ENCODE measurements at places on chromosomes 2 and 18.

DNA sequence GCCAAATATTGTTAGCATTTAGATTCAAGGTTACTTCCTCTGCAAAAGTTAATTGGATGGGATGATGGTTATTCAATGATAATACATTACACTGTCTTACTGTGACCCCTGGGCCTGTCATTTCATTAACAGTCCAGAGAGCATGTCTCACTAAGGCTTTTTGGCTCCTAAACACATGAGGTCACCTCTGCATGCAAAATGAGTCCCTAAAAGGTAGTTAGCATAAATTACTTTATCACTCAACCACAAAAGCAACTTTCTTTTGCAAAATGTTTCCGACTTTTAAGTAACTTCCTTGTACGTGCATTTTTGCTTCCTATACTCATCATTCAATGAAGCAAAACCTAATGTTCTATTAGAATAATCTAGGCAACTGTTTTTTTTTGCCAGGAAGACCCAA lies 16.8 kb upstream of the AGFG1 start:
- no peak for DNase-seq

- DNase-seq = no peak
Observed at GRCh38 chr2:71066856-71067255, 1.6 kb upstream of the NAGK start.

GRCh38 chr18:24065906-24066305 lies 51.4 kb downstream of the TTC39C start:
- DNase-seq = no peak

GRCh38 chr2:68807821-68808266 lies 63.4 kb downstream of the BMP10 start:
- DNase-seq = no peak

GRCh38 chr18:7789856-7790552 lies 222.9 kb downstream of the PTPRM start:
- DNase-seq = no peak
